ENCODE measurements at places on chromosomes 13 and 19. TPM values are rescaled to one million over a fixed set of nuclear protein-coding genes. Genes with fewer than 3 reads are reported as not detected.
A peak's percentile ranks its signal among the peaks of the same experiment; 100 is the strongest.

GRCh38 chr13:40800559-40800958 is 11.1 kb downstream of the SLC25A15 start:
- H3K27ac ChIP-seq = no peak overlapping the region
- peaks cover 38% of the 10 kb centered on the region for H3K36me3 ChIP-seq
- no peaks in the 10 kb centered on the region for H3K27me3 ChIP-seq

DNA sequence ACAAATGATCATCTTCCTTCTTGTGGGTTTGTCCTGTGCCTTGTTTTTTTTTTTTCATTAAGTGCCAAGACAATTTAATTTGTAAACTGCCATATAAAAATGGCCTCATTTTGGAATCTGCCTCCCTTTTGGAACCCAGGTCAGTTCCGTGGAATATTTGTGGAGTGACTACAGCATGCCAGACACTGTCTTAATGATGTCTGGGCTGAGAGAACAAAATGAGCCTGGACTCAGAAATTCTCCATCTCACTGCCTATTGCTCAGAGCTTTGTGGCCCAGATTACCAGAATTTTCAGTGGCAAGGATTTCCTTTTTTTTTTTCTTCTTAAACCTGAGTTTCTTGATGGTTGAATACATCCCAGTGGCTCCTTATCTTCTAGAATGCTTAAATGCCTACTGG is 340.6 kb downstream of the ENOX1 start:
- no peak for DNase-seq
- no peak overlapping the region for H3K27ac ChIP-seq
- H3K36me3 ChIP-seq = no peaks in the 10 kb centered on the region
- no peaks in the 10 kb centered on the region for H3K4me1 ChIP-seq

- H3K27ac ChIP-seq = no peak overlapping the region
- no peak overlapping the region for H3K4me3 ChIP-seq
- peaks cover 8% of the 10 kb centered on the region for H3K27me3 ChIP-seq
These were observed 214.8 kb upstream of the UBL3 start for GRCh38 chr13:30065181-30065580.

SERP2 gene
- not detected for total RNA-seq

GRCh38 chr13:79352107-79352506 is 53.9 kb downstream of the RBM26 start:
- no peak overlapping the region for H3K4me3 ChIP-seq
- H3K27ac ChIP-seq = no peak overlapping the region
- no peak for DNase-seq
- H3K4me1 ChIP-seq = peaks cover 1% of the 10 kb centered on the region
- H3K27me3 ChIP-seq = no peaks in the 10 kb centered on the region

- DNase-seq = no peak
- no peak overlapping the region for H3K27ac ChIP-seq
- peaks cover 2% of the 10 kb centered on the region for H3K4me1 ChIP-seq
- H3K27me3 ChIP-seq = no peaks in the 10 kb centered on the region
- peaks cover 21% of the 10 kb centered on the region for H3K36me3 ChIP-seq
These were observed 71.1 kb downstream of the PIBF1 start for GRCh38 chr13:72853000-72853399.

- peak overlapping the region; percentile 85 for H3K27ac ChIP-seq
- no peaks in the 10 kb centered on the region for H3K27me3 ChIP-seq
- H3K36me3 ChIP-seq = peaks cover 25% of the 10 kb centered on the region
- peak; percentile 17 for DNase-seq
- H3K4me3 ChIP-seq = peak overlapping the region; percentile 89
- peaks cover 51% of the 10 kb centered on the region for H3K4me1 ChIP-seq
These were observed 1.7 kb downstream of the PROSER1 start for GRCh38 chr13:39036212-39036611.

GRCh38 chr13:40371531-40372125 is 294.8 kb downstream of the FOXO1 start:
- peak overlapping the region; percentile 2 for H3K4me3 ChIP-seq
- no peak for DNase-seq
- peaks cover 17% of the 10 kb centered on the region for H3K36me3 ChIP-seq
- peak overlapping the region; percentile 77 for H3K27ac ChIP-seq

- peaks cover 83% of the 10 kb centered on the region for H3K27me3 ChIP-seq
- peaks cover 3% of the 10 kb centered on the region for H3K4me1 ChIP-seq
- DNase-seq = no peak
- H3K36me3 ChIP-seq = no peaks in the 10 kb centered on the region
These were observed 4.9 kb downstream of the GSX1 start for GRCh38 chr13:27797228-27797624.

GRCh38 chr19:33204136-33204973 is 10.2 kb downstream of the LRP3 start:
- H3K36me3 ChIP-seq = no peaks in the 10 kb centered on the region
- H3K27me3 ChIP-seq = no peaks in the 10 kb centered on the region
- H3K4me3 ChIP-seq = no peak overlapping the region
- no peaks in the 10 kb centered on the region for H3K4me1 ChIP-seq
- DNase-seq = no peak

DCT gene
- total RNA-seq = 0.20 TPM

All from activated CD4-positive, alpha-beta T cell treated with anti-CD3 and anti-CD28 coated beads, Interleukin-2, amount 10 ng/mL, durations not matched to agents 7 days and 5 days (primary cell).